ENCODE measurements at places on chromosomes 16 and 17.

GRCh38 chr16:69834807-69835466, 72.8 kb downstream of the WWP2 start:
- DNase-seq = no peak

DNA sequence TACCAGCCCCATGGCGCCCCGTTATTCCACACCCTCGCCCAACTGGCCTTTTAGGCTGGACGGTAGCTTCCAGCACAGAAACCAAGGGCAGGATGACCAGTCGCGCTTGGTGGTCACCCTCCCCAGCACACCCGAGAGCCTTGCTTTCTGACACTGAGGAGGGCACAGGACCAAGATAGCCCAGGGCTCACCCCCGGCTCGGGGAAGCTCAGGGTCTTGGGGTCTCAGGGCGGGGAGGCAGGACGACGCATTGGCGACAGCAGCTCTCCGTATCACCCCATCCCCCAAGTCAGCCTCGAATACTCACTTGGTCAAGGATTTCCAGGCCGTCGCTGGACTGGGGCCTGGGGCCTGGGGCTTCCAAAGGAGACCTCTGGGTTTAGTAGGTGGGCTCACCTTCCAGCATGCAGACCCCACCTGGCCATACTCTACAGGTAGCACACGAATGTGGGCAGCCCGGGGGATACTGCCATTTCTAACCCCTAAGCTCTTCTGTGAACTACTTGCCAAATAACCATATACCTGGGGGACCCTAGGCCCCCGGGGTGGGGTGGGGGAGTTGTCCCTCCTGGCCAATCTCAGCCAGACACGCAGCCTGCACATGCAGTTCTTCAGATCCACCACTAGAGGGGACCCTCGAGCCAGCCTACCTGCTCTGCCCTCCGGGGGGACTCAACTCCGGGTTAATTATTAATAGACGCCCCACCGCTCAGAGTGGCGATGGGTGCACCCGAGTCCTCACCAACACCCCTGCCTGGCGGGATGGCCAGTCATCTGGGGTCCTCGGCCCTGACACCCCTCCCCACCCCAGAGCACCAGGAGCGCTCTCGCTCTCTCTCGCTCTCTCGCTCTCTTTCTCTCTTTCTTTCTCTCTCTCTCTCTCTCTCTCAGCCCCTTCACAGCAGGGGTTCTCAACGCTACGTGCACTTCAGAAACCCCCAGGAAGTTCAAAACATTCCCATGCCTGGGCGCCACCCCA, 30.0 kb downstream of the TBC1D16 start:
- DNase-seq = peak; percentile 63

DNA sequence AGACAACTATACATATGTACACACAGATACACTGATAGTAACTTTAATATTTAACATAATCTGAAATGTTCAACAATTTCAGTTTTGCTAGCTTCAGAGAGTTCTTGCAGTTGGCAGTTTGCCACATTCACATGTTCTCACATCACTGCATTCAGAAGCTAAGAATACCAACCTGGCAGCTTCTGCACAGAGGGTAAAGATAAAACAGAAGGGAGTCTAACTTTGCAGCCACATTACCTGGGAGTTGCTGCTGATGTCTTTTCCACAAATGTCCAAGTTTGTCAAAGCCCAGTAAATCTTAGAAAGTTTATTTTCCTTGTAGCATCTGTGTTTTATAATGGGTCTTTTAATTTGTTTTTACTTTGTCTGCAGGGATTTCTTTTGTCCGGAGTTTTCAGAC, 332.0 kb downstream of the BCAS3 start:
- DNase-seq = no peak

DNA sequence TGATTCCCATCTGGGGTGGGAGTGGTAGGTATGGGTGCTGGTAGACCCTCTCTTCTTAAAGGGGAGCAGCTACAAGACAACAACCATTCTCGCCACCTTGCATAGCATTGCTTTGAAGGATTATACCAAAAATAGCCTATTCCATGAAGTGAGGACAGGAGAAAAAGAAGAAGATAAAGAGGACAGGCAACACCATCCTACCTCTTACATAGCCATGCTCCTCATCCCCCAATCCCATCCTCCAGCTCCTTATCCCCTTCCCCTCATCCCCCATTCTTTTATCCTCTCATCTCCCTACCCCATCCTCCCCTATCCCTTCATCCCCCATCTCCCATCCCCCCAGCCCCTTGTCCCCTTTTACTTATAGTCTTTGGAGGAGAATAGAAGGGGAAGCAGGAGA, 29.1 kb downstream of the CCDC182 start:
- DNase-seq = no peak

GRCh38 chr17:18025945-18026776, 12.8 kb downstream of the ATPAF2 start:
- DNase-seq = peak; percentile 33

DNA sequence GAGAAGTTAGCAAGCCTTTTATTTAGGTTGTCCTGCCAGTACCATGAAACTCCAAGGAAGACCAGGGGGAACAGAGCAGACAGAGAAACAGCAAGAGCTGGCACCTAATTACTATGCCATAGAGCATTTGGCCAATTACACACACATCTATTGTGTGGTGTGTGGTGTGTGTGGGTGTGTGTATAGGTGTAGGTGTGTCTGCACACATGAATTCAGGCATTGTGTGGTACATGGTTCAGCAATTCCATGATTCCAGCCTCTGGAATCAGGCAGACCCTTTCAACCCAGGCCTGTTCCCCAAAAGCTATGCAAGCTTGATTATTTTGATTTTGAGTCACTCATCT, 25.7 kb downstream of the IQCK start:
- DNase-seq = no peak

GRCh38 chr17:82866590-82867191, 26.9 kb upstream of the ZNF750 start:
- no peak for DNase-seq

- no peak for DNase-seq
These were observed 1.0 kb upstream of the HOXB8 start for GRCh38 chr17:48615963-48616716.

DNA sequence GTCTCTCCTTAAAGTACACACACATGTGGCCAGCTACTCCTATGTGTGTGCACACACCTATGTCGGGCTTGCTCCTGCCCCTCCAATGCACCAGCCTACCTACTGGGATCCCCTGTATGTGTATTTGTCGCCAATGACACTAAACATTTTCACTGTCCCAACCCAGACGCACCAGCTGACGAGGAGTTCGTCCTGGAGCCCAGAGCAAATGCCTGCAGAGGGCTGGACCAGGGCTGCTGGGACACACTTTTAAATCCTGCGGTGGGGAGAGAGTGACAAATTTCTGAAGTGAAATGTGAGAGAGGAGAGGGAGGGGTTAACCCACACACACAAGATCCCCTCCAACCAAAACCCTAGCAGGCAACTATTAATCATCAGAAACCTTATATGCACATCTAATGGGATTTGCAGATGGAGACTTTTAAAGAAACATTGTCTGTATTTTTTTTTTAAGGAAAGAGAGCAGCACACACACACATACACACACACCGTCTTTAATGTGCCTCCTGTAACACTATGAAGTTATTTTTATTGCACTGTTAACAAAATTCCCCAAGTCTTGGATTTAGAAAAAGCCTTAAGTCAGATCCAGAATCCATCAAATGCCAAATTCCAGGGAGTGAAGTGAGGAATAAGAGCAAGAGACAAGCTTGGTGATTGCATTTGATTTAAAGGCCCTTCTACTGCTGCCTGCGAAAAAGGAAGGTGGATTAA, at the start of gene MEOX1:
TSS of gene MEOX1 (minus strand) at position 224 of the 714 bp plus-strand sequence. CDS start 388 bp downstream, outside the sequence.
- DNase-seq = no peak

DNA sequence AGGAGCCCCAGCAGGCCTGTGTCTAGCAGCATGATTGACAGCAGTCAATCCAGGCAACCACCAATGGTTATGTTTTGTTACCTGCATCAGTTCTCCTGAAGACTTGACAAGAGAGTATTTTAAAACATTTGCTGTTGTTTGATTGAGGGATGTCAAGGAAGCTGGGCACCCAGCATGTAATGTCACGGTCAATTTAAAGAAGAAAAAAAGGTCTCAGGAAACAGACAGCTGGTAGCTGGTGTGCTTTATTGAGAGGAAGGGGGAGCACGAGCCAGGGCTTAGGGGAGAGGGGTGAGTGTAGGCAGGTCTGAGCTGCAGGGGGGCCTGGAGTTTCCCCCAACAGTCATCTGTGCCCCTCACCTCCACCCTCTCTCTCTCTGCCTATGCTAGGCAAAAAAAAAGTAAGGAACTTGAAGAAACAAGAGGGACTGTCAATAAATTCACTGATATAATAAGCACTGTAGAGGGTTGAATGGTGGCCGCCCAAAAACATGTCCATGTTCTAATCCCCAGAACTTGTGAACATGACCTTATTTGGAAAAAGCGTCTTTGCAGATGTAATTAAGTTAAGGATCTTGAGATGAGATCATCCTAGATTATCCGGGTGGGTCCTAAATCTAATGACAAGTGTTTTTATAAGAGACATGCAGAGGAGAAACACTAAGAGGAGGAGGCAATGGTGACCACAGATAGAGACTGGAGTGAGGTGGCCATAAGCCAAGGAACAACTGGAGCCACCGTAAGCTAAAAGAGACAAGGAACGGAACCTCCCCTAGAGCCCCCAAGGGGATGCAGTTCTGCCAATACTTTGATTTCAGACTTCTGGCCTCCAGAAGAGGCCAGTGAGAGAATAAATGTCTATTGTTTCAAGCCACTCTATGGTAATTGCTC, 14.5 kb downstream of the TSPOAP1 start:
- DNase-seq = no peak

DNA sequence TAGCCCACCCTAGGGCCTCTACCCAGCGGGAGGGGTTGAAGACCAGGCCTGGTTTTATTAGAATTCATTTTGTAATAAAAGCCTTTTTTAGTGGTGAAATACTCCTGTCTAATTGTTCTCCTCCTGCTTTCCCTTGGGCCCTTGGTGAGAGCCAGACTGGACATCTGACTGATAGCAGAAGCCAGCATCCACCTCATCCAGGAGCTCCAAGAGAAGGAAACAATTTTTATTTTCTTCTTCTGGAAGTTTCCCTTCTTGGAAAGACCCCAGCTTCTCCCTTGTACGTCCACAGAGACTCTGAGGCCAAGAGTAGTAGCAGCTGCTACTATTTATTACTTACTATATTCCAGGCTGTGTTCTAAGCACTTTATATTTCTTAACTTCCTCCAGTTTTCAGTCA, 4.0 kb upstream of the PHKG2 start:
- DNase-seq = no peak

DNA sequence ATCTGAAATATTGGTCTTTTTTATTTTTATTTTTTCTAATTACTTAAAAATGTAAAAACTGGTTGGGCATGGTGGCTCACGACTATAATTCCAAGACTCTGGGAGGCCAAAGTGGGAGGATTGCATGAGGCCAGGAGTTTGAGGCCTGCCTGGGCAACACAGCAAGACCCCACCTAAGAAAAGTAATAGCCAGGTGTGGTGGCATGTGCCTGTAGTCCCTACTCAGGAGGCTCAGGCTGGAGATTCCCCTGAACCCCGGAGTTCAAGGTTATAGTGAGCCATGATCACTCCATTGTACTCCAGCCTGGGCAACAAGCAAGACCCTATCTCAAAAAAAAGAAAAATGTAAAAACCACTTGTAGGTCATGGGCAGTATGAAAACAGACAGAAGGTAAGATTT, 36.8 kb upstream of the CDH3 start:
- no peak for DNase-seq

DNA sequence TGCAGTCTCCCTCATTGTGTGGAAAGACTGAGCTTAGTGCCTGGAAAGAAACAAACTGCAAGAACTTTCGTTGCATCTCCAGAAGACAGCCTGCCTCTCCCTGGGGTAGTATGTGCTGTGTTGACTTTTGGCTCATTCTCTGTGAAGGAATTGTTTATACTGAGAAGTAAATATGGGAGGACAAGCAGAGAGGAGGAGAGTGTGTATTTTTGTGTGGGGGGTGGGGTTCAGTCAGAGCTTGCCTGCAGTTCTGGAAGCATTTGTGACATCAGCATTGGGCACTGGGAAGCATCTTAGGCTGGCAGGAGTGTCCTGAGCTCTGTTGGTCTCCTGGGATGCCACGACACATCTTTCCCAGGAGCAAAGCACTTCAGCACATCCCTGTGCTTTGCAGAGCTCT, 147.9 kb downstream of the HS3ST3B1 start:
- no peak for DNase-seq

GRCh38 chr16:66131895-66132294, 234.6 kb upstream of the CDH5 start:
- DNase-seq = no peak

DNA sequence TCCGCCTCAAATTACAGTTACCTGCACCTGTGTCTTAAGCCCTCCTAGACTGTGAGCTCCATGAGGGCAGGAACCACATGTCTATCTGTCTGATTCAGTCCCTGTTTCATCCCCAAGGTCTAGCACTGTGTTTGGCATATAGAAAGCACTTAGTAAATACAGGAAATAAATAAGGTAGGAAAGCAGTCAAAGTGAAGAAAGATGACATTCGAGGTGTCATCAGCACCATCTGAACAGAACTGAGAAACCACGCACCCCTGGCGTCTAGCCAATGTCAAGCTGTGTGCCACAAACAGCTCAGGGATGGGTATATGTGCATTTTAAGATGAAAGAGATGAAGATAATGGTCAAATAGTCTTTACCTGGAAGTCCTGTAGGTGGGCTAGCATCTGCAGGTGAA, 79.6 kb upstream of the ATP2A3 start:
- peak; percentile 82 for DNase-seq

DNA sequence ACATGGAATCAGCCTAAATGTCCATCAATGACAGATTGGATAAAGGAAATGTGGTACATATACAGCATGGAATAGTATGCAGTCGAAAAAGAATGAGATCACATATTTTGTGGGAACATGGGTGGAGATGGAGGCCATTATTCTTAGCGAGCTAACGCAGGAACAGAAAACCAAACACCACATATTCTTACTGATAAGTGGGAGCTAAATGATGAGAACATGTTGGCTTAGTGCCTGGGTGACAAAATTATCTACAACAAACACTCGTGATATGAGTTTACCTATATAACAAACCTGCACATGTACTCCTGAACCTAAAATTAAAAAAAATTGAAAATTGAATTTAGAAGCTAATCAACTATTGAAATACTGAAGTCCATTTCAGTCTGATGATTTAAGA, 6.1 kb downstream of the ANKS4B start:
- no peak for DNase-seq

- DNase-seq = no peak
These were observed 948 bp downstream of the UTP18 start for GRCh38 chr17:51261024-51261963.

DNA sequence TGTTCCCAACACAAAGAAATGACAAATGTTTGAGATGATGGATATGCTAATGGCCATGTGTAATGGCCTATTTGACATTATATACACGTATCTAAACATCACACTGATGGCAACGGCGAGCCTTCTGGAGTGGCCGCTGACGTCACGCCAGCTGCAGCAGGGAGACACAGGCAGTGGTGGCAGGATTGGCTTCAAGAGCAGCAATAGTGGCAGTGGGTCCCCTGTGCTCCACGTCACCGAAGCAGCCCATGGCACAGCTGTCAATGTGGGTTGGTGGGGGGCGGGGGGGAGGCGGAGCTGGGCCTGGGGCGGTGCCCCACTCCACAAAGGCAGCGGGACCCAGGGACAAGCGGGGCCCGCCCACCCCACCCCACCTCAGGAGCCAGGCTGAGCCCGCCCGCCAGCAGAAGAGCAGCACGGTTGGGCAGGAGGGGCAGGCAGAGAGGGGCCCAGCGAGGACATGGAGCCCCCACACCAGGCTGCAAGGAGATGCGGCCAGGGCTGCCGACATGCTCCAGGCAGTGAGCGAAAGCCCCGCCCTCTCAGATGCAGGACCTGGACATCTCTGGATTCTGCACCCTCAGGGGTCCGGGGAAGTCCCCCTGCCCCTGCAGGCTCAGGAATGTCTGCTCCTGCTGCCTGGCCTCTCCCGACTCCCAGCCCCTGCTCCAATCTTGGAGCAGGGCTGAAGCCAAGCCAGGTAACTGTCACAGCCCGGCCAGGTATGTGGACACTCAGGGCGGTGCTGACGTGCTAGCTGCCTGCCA, 64.6 kb downstream of the USP32 start:
- DNase-seq = no peak
